ENCODE measurements at places on chromosomes 2 and 18.

- peak; percentile 57 for DNase-seq
These were observed 43.9 kb upstream of the RAB11FIP5 start for GRCh38 chr2:73156539-73157124.

DNA sequence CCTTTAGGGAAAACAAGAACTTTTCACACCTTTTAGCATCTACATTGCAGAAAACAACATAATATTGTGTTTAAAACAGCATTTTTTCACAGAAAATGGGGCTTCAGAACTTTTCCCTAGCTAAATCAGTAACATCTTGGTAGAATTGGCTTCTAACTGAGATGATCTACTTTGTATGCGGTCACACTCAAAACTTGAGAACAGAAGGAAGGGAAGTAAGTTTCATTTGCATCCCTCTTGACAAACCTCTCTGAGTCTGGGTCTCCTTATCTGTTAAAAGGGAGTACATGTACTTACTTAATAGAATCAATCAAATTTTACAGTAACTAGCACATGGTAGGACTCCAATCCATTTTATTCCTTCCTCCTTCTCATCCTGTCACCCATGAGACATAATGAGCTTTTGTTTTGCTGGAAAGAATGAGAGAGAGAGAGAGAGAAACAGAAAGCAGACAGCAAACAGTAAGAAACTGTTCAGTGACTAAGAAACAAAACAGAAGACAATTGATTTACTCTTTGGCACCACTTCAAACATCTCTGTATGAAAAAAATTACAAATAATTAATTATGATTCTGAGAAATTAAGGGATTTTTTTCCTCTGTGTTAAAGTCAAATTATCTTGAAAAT lies 387.3 kb downstream of the SATB2 start:
- DNase-seq = no peak

GRCh38 chr2:60745330-60745729 lies 10.7 kb upstream of the PAPOLG start:
- DNase-seq = no peak

GRCh38 chr2:228048838-228049490 lies 132.5 kb downstream of the SPHKAP start:
- no peak for DNase-seq

- DNase-seq = no peak
These were observed 158.5 kb upstream of the REV1 start for GRCh38 chr2:99648178-99648844.

DNA sequence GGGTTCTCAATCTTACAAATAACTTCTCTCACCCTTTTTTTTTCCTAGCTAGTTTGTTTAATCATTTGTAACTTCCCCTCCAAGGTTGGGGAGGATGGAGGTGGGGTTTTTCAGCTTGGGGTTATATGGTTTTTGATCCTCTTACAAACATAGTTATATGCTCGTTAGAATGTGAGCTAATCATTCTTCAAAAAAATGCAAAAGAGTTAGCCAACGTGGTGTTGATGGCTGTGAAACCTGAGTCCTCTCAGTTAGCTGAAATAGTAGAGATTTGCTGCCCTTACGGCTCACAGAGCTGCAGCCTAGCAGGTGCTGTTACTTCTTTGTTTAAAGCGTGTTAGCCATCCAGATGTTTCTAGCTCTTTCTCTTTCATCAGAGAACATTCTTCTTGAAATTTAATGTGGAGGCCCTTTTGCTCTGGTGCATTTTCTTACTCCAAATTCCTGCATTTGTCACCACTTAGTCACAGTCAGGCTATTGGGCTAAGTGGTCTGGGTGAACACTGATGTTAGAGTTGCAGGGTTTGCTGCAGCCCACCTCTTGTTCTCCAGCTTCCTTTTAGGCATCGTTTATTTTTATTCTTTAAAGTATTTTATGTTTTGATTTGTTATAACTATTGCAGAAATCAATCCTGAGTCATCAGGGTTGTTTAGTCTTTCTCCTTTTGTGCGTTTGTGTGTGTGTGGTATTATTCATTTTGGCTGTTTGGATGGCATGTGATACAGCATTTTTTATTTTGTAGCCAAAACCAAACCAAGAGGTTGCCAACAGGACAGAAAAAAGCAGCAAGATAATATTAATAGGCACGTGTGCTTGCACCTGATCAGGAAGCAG lies 41.1 kb downstream of the LIMS1 start:
- no peak for DNase-seq

DNA sequence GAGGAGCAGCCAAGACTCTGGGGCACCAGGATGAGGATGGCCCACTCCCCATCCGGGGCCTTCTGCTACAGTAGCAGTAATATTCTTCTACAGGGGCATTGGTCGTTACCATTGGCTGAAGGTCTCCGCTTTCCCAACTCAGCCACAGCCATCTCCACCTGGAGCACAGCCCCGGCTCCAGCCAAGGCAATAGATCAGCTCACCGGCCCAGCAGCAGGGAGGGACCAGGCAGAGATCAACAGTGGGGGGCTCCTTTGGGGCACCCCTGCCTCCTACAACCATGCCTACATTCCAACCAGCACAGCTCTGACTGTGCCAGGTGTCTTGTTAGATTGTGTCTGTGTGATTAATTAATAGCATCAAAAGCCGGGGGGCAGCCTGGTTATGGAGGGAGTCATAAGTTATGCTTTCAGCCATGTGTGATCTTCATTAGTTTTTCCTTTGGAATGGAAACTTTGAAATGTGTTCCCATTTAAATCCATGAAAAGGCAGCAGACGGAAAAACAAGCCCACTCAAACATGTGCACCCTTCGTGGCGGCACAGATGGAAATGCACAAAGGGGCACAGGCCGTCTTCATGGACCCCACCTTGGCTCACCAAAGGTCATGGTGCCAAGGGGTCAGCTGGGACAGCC lies 68.6 kb upstream of the BZW1 start:
- no peak for DNase-seq

DNA sequence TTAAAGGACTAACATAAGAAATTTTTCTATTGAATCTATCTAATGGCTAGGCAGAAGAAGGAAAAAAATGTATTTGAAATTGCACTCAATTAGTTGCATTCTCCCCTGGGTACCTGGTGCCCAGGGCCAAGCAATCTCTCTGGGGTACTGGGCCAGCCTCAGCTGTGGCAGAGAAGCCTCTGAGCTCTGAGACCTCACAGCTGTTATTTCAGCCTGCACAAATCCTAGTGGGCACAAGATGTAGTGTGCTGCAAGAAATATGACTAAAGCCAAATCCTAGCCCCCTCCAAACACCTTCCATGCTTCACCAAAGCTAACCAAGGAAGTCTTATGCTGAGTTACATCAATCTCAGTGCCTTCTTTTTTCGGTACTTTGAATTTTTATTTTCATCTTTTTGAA lies 478.4 kb downstream of the STK39 start:
- no peak for DNase-seq

GRCh38 chr2:127175041-127175721 lies 44.9 kb downstream of the CYP27C1 start:
- no peak for DNase-seq

- no peak for DNase-seq
These were observed 99.4 kb upstream of the MSH2 start for GRCh38 chr2:47303341-47304148.

DNA sequence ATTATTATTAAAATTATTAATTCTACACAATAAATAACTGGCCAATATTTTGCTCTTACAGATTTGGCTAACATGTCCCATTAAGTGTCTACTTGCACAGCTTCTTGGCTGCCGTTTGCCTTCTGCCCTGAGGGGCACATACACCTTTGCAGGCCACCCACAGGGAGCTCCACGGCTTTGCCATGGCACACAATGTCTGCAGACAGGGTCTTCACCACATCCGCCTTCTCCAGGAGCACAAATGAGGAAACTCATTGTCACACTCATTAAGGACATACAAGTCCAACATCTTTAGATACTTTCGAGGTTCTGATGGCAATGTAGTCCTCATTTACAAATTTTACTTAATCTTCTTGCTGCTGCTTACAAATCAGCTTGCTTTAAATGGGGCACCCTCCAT lies 45.6 kb downstream of the LONRF2 start:
- no peak for DNase-seq

- no peak for DNase-seq
These were observed 24.6 kb downstream of the CCDC195 start for GRCh38 chr2:224691563-224691962.

- no peak for DNase-seq
These were observed 21.3 kb downstream of the PLEK start for GRCh38 chr2:68386365-68386764.

DNA sequence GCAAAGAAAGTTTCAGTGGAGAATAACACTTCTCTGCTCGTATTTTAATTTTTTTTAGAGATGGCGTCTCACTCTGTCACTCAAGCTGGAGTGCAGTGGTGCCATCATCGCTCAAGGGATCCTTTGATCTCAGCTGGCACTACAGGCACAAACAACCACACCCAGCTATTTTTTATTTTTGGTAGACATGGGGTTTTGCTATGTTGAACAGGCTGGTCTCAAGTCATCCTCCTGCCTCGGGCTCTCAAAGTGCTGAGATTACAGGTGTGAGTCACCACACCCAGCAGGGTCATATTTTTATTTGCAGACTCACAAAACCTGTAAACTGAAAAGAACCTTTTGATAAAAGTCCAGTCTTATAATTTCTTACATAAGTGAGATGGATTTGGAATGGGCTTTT lies 2.6 kb downstream of the TRAK2 start:
- DNase-seq = no peak

DNA sequence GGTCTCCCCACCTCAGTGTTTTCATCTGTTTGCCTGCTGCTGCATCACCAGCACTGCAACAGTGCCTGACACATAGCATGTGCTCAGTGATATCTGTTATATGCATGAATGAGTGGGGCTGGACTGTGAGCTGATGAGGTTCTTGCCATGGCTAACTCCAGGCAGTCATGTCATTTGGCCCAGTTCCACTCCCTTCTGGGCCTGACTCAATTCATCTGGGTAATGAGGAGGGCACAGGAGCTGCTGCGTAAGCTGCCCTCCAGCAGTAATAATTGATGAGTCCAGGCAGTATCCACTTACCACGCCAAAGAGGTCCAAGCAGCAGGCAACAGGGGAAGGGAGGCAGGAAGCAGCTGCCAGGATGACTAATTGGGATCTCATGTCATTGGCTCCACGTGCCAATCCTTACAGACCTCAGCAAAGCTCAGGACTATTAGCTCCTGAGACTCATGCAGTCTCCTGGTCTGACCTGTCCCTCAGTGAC lies 34.1 kb upstream of the MAT2A start:
- no peak for DNase-seq

- DNase-seq = no peak
These were observed 3.0 kb upstream of the DLX1 start for GRCh38 chr2:172082105-172082943.

DNA sequence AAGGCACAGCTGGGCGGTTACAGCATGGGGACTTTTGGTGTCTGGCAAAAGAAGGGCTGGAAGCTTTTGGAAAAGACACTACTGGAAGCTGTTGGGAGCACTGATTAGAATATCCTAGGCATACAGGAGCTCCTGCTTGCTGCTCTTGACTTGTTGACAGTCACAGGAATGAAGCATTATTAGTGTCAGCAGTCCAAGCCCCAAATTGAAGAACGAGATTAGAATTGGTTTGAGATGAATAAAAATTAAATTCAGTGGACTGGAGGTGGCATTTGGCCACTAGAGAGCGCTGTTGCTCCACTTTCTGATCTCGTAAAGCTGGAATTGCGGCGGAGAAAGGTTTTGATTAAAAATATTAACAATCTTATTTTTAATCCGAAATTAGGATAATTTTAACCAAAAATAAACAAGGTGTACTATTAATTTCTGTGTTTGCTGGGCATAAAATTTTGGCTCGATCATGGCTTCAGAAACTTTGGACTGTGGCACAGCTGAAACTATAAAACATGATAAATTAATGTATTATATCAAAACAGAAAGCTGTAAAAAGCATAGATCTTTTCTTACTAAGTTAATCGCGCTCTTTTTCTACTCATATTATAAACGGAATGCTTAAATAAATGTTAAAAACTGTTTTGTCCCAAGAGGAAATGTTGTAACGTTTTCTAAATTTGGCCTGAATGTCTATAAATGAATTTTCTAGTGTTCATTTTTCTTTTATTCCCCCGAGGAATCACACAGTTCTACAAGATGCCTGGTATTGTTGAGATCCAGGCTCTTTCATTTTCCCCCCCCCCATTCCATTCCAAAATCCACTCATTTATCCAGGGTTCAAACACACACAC lies 2.4 kb upstream of the HOXD8 start:
- peak; percentile 76 for DNase-seq

All from liver (tissue), 10 donors.